HCT116 (cell line): ENCODE measurements at places on chromosomes 4 and X.

- DNase-seq, result no peak
Observed at GRCh38 chr4:177778623-177779022, 336.4 kb upstream of the AGA start.

GRCh38 chr4:17336069-17336468, 175.8 kb downstream of the QDPR start:
- no peak for DNase-seq

DNA sequence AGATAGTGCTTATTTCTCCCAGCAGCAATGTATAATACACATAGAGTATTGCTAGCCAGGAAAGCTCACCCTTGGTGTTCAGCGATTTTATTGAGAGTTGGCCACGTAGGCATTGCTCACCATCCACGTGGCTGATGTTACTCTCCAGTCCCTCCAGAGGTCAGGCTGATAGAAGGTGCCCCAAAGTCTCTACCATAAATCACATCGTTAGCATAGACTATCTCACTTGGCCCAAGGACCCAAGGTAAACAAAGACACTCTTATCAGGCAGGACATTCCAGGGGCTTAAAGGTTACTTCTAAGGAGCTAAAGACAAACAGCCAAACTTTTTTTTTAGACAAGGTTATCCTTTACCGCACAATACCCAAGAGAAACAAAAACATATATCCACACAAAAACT, 30.3 kb upstream of the RGN start:
- no peak for DNase-seq

DNA sequence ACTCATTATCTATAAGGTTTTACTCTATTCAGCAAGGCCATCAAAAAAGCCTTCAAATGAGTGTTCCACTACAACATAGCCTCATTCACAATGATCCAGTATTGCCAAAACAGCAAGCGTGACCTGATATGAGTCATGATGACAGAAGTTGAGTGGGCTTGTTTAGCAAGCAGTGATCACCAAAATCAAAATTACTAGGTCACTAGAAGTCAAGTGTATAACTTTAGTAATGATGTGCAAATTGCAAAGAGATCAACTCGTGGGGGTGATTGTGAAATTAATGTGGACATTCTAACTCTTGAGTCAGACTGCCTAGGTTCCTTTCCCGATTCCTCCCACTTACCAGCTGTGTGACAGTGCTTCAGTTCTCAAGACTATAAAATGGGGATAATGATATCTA, 124.5 kb downstream of the CHM start:
- DNase-seq, result no peak

- DNase-seq, result no peak
Observed at GRCh38 chr4:25560605-25561004, 95.0 kb upstream of the SLC34A2 start.

DNA sequence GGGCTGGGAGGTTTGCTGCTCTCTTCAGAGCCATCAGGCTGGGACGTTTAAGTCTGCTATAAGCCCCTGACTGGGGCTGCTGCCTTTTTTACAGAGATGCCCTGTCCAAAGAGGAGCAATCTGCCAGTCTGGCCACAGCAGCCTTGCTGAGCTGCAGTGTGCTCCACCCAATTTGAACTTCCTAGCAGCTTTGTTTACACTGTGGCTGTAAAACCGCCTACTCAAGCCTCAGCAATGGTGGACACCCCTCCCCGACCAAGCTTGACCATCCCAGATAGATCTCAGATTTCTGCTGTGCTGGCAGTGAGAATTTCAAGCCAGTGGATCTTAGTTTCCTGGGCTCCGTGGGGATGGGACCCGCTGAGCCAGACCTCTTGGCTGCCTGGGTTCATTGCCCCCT, 40.7 kb downstream of the SPATA18 start:
- DNase-seq, result no peak

GRCh38 chr4:67006791-67007190, 538.5 kb downstream of the CENPC start:
- no peak for DNase-seq

- DNase-seq, result no peak
Observed at GRCh38 chrX:147779173-147779572, 132.5 kb upstream of the FMR1 start.
